ENCODE measurements at places on chromosomes 4 and X. TPM values are rescaled to one million over a fixed set of nuclear protein-coding genes. Genes with fewer than 3 reads are reported as not detected.

DNA sequence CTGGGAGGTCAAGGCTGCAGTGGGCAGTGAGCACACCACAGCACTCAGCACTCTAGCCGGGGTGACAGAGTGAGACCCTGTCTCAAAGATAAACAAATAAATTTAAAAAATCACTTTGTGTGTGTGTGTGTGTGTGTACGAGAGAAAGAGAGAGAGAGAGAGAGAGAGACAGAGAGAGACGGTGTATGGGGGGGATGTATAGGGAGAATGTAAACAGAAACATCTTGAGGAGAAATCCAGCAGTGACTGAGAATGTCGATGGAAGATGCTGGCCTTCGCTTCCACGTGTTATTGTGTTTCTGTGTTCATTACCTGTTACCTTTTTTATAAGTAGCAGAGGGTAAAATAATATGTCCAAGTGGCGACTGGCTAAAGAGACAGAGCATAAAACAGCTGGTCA is 23.6 kb upstream of the RBPJ start:
- no peaks in the 10 kb centered on the region for H3K36me3 ChIP-seq
- no peaks in the 10 kb centered on the region for H3K27me3 ChIP-seq
- H3K4me3 ChIP-seq: no peak overlapping the region
- peaks cover 29% of the 10 kb centered on the region for H3K4me1 ChIP-seq
- H3K27ac ChIP-seq: peak overlapping the region; percentile 83

- H3K4me1 ChIP-seq: no peaks in the 10 kb centered on the region
- no peak overlapping the region for H3K4me3 ChIP-seq
- no peak for DNase-seq
- H3K27ac ChIP-seq: no peak overlapping the region
- no peaks in the 10 kb centered on the region for H3K36me3 ChIP-seq
Observed at GRCh38 chrX:11423362-11423818, 130.2 kb downstream of the AMELX start.

Gene APELA
- 24.9 TPM for total RNA-seq

DNA sequence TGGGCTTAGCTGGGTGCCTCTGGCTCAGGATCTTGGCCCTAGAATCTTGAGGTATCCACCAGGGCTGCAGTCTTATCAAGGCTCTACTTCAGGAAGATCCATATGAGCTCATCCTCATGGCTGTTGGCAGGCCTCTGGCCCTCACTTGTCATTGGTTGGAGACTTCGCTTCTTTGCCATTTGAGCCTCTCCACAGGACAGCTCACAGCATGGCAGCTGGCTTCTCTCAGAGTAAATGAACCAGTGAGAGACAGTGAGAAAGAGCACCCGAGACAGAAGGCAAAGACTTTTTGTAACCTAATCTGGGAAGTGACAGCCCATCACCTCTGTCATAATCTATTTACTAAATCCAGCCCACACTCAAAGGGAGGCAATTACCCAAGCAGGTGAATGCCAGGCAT is 236.8 kb downstream of the GPAT3 start:
- no peaks in the 10 kb centered on the region for H3K36me3 ChIP-seq
- DNase-seq: no peak
- no peaks in the 10 kb centered on the region for H3K27me3 ChIP-seq
- H3K4me1 ChIP-seq: peaks cover 11% of the 10 kb centered on the region
- no peak overlapping the region for H3K4me3 ChIP-seq

Gene AKAP4
- total RNA-seq: not detected

GRCh38 chr4:150079081-150079581 is 886 bp downstream of the DCLK2 start:
- no peak for DNase-seq
- peaks cover 15% of the 10 kb centered on the region for H3K4me1 ChIP-seq
- H3K36me3 ChIP-seq: peaks cover 6% of the 10 kb centered on the region
- H3K27me3 ChIP-seq: no peaks in the 10 kb centered on the region
- H3K27ac ChIP-seq: no peak overlapping the region

Gene ZBTB33
- 14.2 TPM for total RNA-seq

Gene SPON2
- total RNA-seq: not detected

GRCh38 chrX:84907324-84907968 is 96.2 kb upstream of the APOOL start:
- H3K27me3 ChIP-seq: no peaks in the 10 kb centered on the region
- no peaks in the 10 kb centered on the region for H3K4me1 ChIP-seq
- H3K36me3 ChIP-seq: no peaks in the 10 kb centered on the region
- H3K27ac ChIP-seq: no peak overlapping the region
- no peak overlapping the region for H3K4me3 ChIP-seq
- peak; percentile 0 for DNase-seq

- no peak overlapping the region for H3K4me3 ChIP-seq
- H3K4me1 ChIP-seq: no peaks in the 10 kb centered on the region
- no peak for DNase-seq
- no peak overlapping the region for H3K27ac ChIP-seq
Observed at GRCh38 chr4:138967313-138967712, 48.3 kb upstream of the NOCT start.

GRCh38 chr4:37994569-37994968 is 34.4 kb downstream of the PTTG2 start:
- DNase-seq: no peak
- H3K27me3 ChIP-seq: no peaks in the 10 kb centered on the region
- H3K27ac ChIP-seq: no peak overlapping the region
- H3K4me1 ChIP-seq: peaks cover 12% of the 10 kb centered on the region
- no peaks in the 10 kb centered on the region for H3K36me3 ChIP-seq

DNA sequence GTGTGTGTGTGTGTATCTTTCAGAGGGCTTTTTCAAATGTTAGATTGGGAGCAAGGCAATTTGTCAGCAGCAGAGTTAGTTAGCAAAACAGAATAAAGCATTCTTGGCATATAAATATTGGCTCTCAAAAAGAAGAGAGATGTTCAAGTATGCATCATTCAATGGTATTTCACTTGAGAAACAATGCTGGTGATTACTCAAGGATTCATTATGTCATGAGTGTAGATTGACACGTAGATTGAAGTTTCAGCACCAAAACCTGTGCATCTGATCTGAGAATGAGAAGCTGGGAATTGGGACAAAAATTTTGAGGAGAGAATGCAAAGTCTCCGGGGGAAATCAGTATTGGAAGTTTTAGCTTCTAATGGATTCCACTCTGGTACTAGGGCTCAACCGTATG is 241.4 kb downstream of the FRMPD4 start:
- no peaks in the 10 kb centered on the region for H3K36me3 ChIP-seq
- no peak overlapping the region for H3K4me3 ChIP-seq

Gene SLC10A4
- total RNA-seq: not detected

GRCh38 chr4:85243857-85244256 is 231.1 kb upstream of the ARHGAP24 start:
- H3K4me1 ChIP-seq: no peaks in the 10 kb centered on the region
- no peak overlapping the region for H3K4me3 ChIP-seq
- no peak overlapping the region for H3K27ac ChIP-seq
- H3K36me3 ChIP-seq: no peaks in the 10 kb centered on the region
- no peak for DNase-seq

DNA sequence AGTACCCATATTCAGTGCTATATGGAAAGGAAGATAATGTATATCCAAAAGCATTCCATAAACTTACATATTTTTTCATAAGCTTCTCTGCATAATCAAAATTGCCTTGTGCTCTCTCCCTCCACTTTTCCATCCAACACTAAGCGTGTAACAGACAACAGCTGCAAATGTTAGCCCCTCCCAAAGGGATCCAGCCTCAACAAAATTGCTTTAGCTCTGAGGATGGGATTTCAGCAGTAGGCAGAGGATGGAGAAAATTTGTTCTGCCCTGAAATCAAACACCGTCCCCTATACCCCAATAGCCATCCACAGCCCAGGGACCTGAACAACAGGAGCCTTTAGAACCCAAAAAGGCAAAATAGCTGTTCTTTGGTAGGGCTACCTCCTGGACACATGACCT is 28.8 kb upstream of the FGF13 start:
- no peaks in the 10 kb centered on the region for H3K27me3 ChIP-seq
- H3K27ac ChIP-seq: no peak overlapping the region
- no peaks in the 10 kb centered on the region for H3K36me3 ChIP-seq
- peaks cover 6% of the 10 kb centered on the region for H3K4me1 ChIP-seq
- H3K4me3 ChIP-seq: no peak overlapping the region

GRCh38 chr4:74682567-74683359 is 111.6 kb downstream of the BTC start:
- no peak overlapping the region for H3K4me3 ChIP-seq
- DNase-seq: peak; percentile 49
- peaks cover 9% of the 10 kb centered on the region for H3K4me1 ChIP-seq
- no peaks in the 10 kb centered on the region for H3K27me3 ChIP-seq
- no peak overlapping the region for H3K27ac ChIP-seq
- no peaks in the 10 kb centered on the region for H3K36me3 ChIP-seq

Gene NEXMIF
- not detected for total RNA-seq

DNA sequence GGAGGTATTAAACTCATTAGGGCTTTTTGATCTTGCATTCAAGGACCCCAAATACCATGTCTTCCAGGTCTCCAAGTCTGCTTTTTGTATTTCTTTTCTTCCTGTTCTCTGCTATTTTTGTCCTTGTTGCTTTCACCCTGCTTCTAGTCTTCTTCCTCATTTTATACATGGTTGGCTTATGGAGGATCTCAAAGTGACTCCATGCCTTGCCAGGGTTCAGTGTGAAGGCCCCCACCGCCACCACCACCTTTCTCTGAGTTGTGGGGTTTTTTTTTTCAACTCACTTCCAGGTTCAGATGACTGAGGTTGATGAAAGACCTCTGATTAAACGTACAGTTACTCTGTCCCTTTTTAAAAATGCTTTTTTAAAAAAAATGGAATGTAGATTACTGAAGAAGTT is 96.3 kb downstream of the MAML3 start:
- H3K27me3 ChIP-seq: no peaks in the 10 kb centered on the region
- peaks cover 22% of the 10 kb centered on the region for H3K4me1 ChIP-seq
- H3K36me3 ChIP-seq: no peaks in the 10 kb centered on the region
- H3K27ac ChIP-seq: no peak overlapping the region
- no peak overlapping the region for H3K4me3 ChIP-seq

- no peak for DNase-seq
- no peaks in the 10 kb centered on the region for H3K4me1 ChIP-seq
- no peak overlapping the region for H3K27ac ChIP-seq
- H3K36me3 ChIP-seq: no peaks in the 10 kb centered on the region
- H3K4me3 ChIP-seq: no peak overlapping the region
Observed at GRCh38 chr4:133095591-133095990, 53.5 kb upstream of the PCDH10 start.

Gene MAGEC2
- not detected for total RNA-seq

DNA sequence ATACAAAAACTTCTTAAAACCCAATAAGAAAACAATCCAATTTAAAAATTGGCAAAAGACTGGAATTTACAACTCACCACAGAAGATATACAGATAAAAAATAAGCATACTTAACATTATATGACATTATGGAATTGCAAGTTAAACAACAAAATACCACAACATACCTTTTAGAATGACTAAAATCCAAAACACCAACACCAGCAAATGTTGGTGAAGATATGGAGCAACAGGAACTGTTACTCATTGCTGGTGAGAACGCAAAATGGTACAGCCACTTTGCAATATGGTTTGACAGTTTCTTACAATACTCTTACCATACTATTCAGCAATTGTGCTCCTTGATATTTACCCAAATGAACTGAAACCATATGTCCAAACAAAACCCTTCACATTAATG is 112.4 kb downstream of the ADGRL3 start:
- H3K4me3 ChIP-seq: no peak overlapping the region
- H3K27me3 ChIP-seq: no peaks in the 10 kb centered on the region
- H3K27ac ChIP-seq: no peak overlapping the region
- H3K36me3 ChIP-seq: no peaks in the 10 kb centered on the region
- no peaks in the 10 kb centered on the region for H3K4me1 ChIP-seq

Gene SPACA5
- total RNA-seq: not detected

Gene FAM184B
- total RNA-seq: not detected

GRCh38 chr4:16530688-16531635 is 304.7 kb upstream of the TAPT1 start:
- no peak for DNase-seq
- H3K4me1 ChIP-seq: peaks cover 10% of the 10 kb centered on the region
- no peak overlapping the region for H3K27ac ChIP-seq
- H3K4me3 ChIP-seq: no peak overlapping the region
- H3K36me3 ChIP-seq: no peaks in the 10 kb centered on the region

Gene SPANXA2
- total RNA-seq: 0.68 TPM

- no peaks in the 10 kb centered on the region for H3K27me3 ChIP-seq
- DNase-seq: no peak
- H3K36me3 ChIP-seq: no peaks in the 10 kb centered on the region
- H3K4me1 ChIP-seq: no peaks in the 10 kb centered on the region
Observed at GRCh38 chrX:104270212-104270611, 15.5 kb upstream of the ESX1 start.

Gene CBR4
- 10.1 TPM for total RNA-seq

- no peaks in the 10 kb centered on the region for H3K27me3 ChIP-seq
- H3K4me1 ChIP-seq: no peaks in the 10 kb centered on the region
- no peak overlapping the region for H3K4me3 ChIP-seq
- DNase-seq: no peak
- H3K27ac ChIP-seq: no peak overlapping the region
- H3K36me3 ChIP-seq: no peaks in the 10 kb centered on the region
Observed at GRCh38 chr4:138393886-138394610, 151.9 kb upstream of the SLC7A11 start.

GRCh38 chr4:87698394-87698793 is 48.3 kb downstream of the DMP1 start:
- no peak for DNase-seq
- no peaks in the 10 kb centered on the region for H3K4me1 ChIP-seq
- no peaks in the 10 kb centered on the region for H3K27me3 ChIP-seq
- H3K4me3 ChIP-seq: no peak overlapping the region

Gene TLL1
- not detected for total RNA-seq

GRCh38 chr4:21678711-21679110 is 269.9 kb downstream of the KCNIP4 start:
- no peak overlapping the region for H3K27ac ChIP-seq
- DNase-seq: no peak
- H3K27me3 ChIP-seq: no peaks in the 10 kb centered on the region
- no peaks in the 10 kb centered on the region for H3K4me1 ChIP-seq

- H3K36me3 ChIP-seq: no peaks in the 10 kb centered on the region
- H3K4me1 ChIP-seq: no peaks in the 10 kb centered on the region
- no peak overlapping the region for H3K27ac ChIP-seq
- DNase-seq: no peak
- H3K27me3 ChIP-seq: no peaks in the 10 kb centered on the region
Observed at GRCh38 chrX:15977644-15978043, 123.0 kb upstream of the AP1S2 start.

DNA sequence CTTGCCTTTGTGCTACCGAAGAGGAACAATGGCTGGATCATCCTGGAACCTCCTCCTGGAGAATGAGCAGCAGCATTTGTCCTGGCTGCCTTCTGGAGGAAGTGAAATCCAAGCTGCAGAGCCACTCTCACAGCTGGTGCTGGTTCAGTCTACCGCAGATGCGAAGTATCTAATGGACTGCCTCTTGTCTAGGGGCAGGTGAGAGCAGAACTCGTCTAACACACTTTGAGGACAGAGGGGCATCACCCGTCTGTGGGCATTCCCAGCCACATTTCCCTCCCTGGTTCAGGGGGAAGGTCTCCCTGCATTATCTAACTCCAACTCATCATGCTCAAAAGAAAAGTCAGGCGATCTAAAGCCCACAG is 338.2 kb upstream of the GATB start:
- no peak overlapping the region for H3K4me3 ChIP-seq
- no peaks in the 10 kb centered on the region for H3K27me3 ChIP-seq
- no peaks in the 10 kb centered on the region for H3K36me3 ChIP-seq
- DNase-seq: no peak
- peaks cover 6% of the 10 kb centered on the region for H3K4me1 ChIP-seq

- no peaks in the 10 kb centered on the region for H3K4me1 ChIP-seq
- DNase-seq: no peak
- no peak overlapping the region for H3K4me3 ChIP-seq
- no peaks in the 10 kb centered on the region for H3K27me3 ChIP-seq
- no peak overlapping the region for H3K27ac ChIP-seq
Observed at GRCh38 chrX:153651540-153652079, 4.6 kb downstream of the DUSP9 start.

GRCh38 chr4:41930139-41930831 is 4.9 kb upstream of the TMEM33 start:
- DNase-seq: no peak
- H3K4me3 ChIP-seq: no peak overlapping the region
- no peaks in the 10 kb centered on the region for H3K27me3 ChIP-seq
- no peak overlapping the region for H3K27ac ChIP-seq

Data from SJSA1 (cell line).